ENCODE measurements at places on chromosomes 6 and 20.

DNA sequence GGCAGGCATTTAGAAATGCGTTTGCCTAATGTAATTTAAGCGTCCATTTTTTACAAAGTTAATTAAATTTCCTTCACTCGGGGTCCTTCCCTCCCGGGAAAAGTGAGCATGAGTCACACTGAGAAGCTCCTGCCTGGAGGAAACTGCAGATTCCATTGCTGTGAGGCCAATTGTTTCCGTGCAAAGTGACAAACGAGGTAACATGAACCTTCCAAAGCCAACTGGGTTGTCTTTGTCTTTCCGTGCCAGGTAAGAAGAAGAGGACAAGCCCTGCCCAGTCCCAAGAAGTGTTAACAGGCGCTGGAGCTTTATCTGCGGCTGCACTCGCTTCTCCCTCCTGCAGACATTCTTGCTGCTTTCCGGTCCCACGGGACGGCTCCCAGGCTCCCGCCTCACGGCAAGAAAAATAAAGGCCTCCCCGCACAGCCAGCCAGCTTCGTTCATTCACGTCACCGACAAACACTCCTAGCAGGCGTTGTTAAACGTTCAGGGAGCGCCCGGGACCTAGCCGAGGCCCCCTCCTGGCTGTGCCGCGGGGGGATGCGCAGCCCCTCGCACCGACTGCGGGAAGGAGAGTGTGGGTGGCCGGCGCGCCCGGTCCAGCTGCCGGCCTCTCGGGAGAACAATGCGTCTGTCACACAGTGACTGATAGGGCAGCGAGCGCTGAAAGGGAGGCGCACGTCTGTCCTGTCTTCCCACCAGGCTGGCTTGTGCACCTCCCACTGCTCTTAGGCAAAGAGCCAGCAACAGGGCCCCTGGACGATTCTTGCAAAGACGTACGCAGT, 61.5 kb upstream of the HDDC2 start:
- peak; percentile 81 for DNase-seq

DNA sequence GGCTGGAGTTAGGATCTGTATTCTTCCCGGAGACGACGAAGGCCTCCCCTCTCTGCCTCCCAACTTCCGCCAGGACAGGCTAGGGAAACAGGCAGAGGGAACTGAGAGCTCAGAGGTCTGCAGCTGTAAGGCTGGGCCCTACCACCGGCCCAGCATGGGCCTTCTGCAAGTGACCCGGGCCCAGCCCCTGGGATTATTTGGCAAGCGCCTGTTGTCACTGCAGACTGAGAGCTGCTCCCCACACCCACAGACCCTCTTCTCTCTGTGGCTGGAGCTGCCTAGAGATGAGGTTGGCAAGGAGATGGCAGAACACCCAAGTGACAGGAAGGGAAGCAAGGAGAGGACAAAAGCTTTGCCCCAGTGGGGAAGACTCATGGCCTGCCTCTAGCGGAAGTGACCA, 212.6 kb downstream of the ZDHHC14 start:
- DNase-seq, result no peak

- no peak for DNase-seq
Measured at GRCh38 chr6:134000443-134000842, 47.4 kb downstream of the TBPL1 start.

DNA sequence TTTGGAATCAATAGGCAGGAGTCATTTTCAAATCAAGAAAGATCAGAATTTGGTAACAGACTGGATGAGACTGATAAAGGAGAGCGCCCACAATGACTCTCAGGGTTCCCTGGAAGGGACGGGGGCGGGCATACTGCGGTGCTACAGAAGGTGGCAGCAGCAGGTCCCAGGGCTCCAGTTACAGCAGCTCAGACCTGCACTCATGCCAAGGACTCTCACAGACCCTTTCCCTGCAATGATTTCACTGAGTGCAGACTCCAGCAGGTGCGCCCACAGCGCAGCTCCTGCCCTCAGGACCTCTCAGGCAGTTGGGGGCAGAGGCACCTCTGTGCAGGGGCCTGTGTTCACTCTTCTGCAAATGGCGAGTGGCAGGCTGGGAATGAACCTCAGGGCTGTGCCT, 359.8 kb downstream of the ZFAND3 start:
- DNase-seq, result peak; percentile 9

DNA sequence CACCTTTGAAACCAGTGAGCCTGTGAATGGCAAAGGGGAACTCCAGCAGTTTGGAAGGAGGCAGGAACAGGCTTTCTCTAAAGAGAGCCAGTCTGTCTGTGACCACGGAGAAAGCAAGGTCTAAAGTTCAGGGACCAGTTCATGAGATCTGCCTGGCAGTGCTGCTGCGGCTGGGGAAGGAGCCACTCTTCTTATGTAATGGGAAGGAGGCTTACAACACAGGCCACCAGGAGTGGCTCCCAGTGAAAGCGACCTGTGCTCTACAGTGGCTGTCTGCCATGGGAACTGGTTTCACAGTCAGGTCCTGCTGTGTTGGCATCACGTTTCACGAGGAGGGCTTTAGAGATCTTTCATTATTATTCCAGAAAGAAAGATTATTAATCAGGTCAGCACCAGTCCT, 291.9 kb upstream of the PRDM1 start:
- no peak for DNase-seq

DNA sequence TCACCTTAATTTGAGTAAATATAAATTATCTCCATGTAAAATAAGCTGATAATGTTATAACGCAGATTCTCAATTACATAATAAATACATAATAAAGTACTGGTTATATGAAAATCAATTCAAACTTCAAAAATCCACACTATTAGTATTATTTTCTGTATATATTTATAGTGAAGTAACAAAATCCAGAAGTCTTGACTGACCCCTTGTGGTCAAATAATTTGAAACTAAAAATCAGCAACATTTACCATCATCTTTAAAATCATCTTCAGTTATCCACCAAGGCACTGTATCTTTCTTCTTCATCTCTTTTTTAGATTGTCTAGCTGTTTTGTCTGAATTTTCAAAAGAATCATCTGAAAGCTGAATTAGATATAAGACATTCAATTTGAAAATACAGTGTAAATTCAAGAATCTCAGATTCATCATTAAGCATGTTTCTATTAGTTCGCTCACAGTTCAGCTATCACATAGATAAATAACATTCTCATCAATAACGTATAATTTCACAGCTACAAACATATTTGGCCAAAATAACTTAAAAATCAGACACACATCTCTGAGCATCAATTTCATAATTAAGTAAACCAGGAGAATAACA, 6.5 kb downstream of the CEP162 start:
- peak; percentile 9 for DNase-seq

- DNase-seq, result no peak
Measured at GRCh38 chr20:34710568-34710839, 6.4 kb downstream of the TP53INP2 start.

DNA sequence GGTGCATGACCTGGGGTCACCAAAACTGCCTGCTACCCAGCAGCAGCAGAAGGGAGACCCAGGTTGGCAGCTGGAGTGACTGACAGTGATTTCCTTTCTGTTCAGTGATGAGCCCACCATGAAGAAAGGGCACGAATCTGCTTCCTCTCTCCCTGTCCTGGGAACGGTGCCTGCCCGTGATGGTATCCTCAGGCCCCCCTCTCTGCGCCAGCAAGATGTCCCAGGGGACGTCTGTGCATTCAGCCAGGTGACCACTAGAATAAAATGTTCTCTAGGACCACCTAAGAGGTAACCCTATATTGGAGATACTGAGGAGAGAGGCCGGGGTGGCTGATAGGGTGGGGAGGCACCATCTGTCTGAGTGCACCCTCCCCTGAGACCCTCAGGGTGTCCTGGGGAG, 294.7 kb downstream of the QKI start:
- DNase-seq, result no peak

GRCh38 chr20:58251979-58252591, 23.6 kb upstream of the ANKRD60 start:
- DNase-seq, result peak; percentile 35

DNA sequence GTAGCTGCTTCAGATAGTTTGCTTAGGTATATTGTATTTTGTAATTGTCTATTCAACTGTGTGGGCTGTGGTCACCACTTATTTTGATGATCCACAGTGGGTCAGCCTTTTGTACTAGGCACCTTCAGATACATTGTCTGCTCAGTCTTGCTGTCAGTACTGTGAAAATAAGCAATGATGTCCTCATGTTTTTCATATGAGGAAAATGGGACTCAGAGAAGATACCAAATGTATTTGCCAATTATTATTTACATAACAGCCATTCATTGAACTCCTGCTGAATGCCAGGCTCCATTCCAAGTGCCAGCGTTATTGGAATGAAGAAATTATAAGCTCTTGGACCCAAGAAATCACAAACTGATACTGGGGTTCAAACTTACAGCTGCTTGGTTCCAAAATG, 28.6 kb downstream of the MAPK14 start:
- DNase-seq, result no peak

All from SHP77 (cell line).